Stimulated activated CD4-positive, alpha-beta T cell treated with anti-CD3 and anti-CD28 coated beads, Interleukin-4, amount 100 ng/mL, for 4 hours (primary cell): ENCODE measurements at places on chromosomes 3 and 15.
A peak's percentile ranks its signal among the peaks of the same experiment; 100 is the strongest.

- DNase-seq: no peak
Observed at GRCh38 chr3:38916706-38917105, 100.7 kb upstream of the SCN10A start.

DNA sequence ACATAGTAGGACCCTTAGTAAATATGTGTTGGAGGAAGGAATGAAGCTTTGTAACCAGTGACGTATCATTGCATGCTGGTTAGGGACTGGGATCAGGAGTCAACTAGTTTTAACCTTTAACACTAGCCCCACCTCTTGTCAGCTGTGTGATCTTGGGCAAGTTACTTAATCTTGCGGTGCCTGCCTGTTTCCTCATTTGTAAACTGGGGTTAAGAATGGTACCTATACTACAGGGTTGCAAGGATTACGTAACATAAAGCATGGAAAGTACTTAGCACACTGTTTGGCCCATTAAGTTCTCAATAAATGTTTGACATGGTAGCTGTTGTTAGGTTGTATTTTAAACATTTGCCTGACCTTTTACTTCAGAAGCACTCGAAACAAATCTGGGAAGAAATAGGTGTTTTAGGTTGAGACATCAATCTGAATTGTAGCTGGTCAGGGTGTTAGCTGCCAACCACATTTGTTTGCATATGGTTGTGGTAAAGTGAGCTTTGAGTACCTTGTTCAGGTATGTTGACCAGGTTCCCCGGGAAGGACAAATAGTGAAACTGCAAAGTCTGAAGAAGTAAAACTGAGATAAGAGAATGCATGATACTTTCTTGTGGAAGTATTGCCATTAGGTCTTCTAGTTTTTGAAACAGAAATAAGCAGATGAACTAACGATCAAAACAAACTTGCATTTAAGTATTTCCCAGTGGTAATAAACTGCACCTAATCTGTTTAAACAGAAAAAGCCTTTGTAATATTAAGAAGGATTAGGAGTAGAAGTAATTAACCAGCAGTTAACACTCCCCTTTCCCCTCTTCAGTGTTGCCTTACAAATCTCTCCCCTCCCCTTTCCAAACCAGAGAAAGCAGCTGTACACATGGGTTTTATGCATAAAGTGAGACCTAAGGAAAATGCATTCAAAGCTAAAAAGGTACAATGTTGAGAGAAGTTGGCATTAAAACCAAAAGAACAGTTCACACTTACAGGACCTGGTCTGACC, 25.8 kb upstream of the SCAANT1 start:
- no peak for DNase-seq

DNA sequence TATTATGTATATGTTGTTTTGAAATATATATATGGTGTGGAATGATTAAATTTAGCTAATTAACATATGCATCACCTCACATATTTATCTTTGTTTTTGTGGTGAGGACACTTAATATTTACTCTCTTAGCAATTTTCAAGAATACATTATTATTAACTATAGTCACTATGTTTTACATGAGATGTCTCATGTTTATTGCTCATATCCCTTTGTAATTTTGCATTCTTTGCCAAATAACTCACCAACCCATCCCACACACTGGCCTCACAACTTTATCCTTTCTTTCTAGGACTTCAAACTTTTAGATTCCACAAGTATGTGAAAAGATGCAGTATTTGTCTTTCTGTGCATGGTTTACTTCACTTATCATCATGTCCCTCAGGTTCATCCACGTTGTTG, 950.2 kb upstream of the CADM2 start:
- no peak for DNase-seq

- no peak for DNase-seq
Observed at GRCh38 chr3:115347737-115348136, 200.6 kb upstream of the ZBTB20 start.

GRCh38 chr3:166446986-166447385, 609.8 kb upstream of the BCHE start:
- no peak for DNase-seq

DNA sequence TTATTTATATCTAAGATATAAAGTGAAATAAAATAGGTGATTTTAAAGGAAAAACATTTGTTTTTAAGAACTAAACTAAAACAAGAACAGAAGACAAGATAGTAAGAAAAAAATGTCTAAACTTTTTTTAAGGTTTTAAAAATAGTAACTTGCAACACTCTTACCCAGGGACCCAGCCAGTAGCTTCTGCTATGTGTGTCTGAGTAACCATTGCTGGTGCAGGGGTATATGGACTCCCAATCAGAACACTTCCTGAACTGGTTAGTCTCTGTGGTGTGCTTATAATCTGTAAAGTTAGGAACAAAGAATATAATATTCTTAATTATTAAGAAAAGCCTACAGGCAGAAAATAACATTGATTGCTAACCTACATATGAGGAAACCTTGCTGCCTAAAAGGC, 118.4 kb downstream of the ATP1B3 start:
- DNase-seq: no peak

- no peak for DNase-seq
Observed at GRCh38 chr3:159667261-159667660, 321.4 kb upstream of the IL12A start.

- DNase-seq: no peak
Observed at GRCh38 chr15:74398183-74398582, 30.7 kb upstream of the CYP11A1 start.

DNA sequence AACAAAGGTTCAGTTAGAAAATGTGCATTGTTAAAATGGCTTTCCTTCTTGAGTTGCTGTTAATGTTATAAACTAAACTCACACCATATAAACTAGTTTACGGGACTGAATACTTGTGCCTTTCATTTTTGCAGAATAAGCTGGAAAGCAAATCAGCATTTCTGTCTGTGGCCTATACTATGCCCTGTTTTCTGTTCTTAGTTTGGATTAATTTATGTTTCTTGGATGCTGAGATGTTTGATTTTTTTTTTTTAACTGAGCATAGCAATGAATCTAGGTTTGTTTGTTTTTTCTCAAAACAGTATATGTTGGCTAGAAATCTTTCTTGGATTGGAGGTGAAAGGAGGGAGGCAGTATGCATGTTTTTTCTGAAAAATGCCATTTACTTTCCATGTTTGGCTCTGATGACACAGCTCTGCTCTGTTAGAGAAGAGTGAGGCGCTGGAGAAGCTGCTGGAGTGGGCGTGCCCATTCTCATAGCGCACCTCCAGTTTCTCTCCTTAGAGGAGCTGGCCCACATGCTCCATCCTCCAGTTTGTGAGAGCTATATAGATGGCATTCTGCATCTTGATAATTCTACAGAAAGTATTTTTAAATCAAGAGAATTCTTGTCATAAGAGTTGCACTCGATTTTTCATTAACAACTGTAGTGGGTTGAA, 423.6 kb upstream of the TPM1 start:
- DNase-seq: no peak

- DNase-seq: no peak
Observed at GRCh38 chr3:149296972-149297371, 36.5 kb downstream of the TM4SF18 start.

DNA sequence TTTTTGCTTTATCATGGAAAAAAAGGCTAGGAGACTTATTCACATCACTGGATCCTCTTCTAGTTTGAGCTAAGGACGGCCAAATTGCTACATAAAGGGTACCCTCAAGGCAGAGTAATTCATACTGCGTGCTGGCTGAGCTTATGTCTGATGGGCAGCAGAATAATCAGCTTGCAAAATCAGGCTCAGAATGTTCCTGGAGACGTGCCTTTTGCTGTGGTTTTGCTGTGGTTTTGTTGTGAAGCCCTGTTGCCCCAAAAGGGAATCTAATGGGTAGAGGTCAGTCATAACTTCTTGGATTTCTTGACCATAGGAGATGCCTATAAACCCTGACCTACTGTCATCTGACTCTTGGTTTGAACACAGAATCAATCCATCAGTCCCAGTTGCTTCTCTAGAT, 189.9 kb downstream of the SOX2 start:
- no peak for DNase-seq

GRCh38 chr15:99593070-99593469, 27.3 kb downstream of the MEF2A start:
- DNase-seq: no peak

DNA sequence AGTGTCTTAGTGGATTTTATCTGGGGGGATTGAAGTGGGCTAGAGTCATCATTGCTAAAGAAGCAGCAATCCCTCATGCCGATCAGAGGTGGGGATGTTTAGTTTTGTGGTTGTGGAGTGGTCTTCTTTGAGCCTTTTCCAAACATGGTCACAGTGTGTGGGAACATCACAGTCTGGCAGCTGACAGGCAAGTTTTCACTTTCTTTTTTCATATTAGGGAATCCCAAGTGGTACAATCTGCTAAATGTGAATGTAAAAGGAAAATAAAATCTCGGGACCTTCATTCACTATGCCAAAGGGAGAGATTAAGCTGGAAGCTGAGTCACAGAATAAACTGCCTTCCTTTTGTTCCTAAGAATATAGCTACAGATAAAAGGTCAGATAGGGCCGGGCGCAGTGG, 10.4 kb upstream of the CX3CR1 start:
- no peak for DNase-seq

- no peak for DNase-seq
Observed at GRCh38 chr15:39099524-39099923, 481.4 kb upstream of the THBS1 start.

DNA sequence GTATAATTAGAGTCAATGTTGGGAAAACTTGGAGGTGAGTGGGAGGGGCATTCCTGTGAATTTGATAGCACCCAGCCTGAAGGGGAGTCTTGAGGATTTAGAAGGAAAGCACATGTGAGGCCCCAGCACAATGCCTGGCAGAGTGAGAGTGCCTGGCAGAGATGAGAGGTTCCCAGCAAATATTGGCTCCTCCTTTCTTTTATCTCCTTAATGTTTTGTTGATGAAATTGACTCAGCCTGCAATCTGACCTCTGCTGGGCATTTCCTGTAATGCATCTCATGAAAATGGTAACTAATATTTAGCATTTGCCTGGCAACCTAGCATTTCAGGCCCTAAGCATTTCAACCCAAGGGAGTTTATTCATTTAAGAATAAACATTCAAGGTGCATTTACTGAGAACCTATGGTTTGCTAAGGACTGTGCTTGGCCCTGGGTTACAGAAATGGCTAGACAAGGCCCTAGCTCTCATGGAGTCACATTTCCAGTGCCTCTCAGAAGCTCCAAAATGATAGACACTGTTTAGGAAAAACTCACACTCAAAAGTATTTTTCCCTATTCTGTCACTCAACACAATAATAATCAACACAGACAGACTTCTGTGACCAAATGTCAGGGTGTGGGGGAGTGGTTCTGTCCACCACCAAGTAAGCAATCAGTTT, 19.0 kb downstream of the PDHB start:
- DNase-seq: peak; percentile 30

DNA sequence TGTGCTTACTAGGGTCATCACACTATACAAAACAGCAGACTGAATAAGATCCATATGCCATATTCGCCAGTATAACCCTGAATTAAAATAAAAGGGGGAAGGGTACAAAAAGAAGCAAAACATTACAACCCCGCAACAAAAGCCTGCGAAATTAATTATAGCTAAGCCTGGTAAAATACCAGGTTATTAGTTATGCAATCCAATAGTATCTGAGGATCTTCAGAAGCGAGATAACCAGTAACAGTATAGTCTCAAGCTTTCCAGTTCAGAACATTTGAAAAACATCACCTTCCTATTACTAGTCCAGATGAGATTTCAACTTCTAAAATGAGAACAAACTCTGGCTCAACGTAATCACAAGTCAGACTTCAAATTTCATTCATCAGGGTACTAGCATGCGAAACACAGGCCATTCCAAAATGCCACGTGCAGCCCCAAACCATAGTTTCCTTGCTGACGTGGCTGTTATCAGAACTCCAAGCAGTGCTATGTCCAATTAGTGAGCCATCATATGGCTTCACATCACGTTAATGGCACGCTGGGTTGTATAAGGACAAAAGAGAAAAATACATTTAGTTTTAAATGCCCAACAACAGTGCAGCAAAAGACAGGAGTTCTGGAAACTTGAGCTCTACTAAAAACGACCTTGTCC, 1.1 kb downstream of the SSR3 start:
- DNase-seq: no peak

DNA sequence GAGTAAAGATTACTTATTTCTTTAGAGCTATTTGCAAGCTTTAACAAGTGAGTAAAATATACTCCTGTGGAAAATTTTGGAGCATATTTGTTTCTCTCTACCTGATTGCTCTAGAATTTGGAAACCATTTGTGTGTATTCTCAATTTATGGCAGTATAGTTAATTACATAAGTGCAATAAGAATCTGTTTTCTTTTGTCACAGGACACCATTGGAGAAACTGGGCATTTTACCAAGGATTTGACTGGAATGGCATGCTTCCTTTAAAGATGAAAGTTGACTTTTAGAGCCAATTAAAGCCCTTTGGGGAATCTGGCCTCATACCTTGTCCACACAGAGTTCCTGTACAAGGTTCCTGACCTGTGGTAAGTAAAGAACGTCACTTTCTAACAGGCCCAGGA, 38.4 kb downstream of the PAQR5 start:
- DNase-seq: no peak

- DNase-seq: no peak
Observed at GRCh38 chr15:39180483-39180933, 400.4 kb upstream of the THBS1 start.

DNA sequence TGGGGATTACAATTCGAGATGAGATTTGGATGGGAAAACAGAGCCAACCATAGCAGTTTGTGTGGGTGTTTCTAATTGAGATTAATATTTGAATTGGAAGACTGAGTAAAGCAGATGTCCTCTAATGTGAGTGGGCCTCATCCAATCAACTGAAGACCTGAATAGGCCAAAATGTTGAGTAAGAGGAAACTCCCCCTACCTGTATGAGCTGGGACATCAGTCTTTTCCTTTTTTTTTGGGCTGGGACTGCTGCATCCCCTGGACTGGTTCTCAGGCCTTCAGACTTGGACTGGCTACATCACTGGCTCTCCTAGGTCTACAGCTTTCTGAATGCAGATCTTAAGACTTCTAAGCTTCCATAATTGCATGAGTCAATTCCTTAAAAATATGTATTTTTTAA, 144.1 kb downstream of the CD47 start:
- no peak for DNase-seq

GRCh38 chr3:126955004-126955790, 27.7 kb upstream of the PLXNA1 start:
- no peak for DNase-seq

GRCh38 chr3:80771085-80771484, 990.4 kb downstream of the GBE1 start:
- no peak for DNase-seq

- DNase-seq: no peak
Observed at GRCh38 chr3:122271246-122271898, 53.7 kb upstream of the CSTA start.

GRCh38 chr3:52707585-52707984, 1.7 kb downstream of the SPCS1 start:
- DNase-seq: no peak

DNA sequence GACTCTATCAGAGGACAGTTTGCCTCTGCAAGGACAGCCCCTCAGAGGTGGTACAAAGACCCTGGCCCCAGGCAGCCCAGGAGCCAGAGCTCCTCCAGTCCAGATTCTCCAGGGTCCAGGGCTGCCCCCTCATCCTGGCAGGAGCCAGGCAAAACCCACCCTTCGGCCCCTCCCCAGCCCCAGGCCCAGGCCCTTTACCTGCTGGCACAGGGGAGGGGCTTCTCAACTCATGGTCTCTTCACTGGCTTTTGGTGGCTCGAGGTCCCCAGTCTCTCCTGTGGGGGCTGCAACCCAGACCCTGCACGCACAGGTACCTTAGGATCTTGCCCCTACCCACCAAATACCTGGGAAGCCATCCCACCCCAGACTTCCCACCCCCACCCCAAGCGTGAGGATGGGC, 8.5 kb downstream of the NEIL1 start:
- no peak for DNase-seq

- no peak for DNase-seq
Observed at GRCh38 chr15:100651253-100651652, 48.9 kb downstream of the ASB7 start.
